ENCODE measurements at places on chromosomes 7 and 10.

GRCh38 chr10:86376852-86377796 is 10.5 kb upstream of the GRID1 start:
- peak; percentile 53 for DNase-seq

DNA sequence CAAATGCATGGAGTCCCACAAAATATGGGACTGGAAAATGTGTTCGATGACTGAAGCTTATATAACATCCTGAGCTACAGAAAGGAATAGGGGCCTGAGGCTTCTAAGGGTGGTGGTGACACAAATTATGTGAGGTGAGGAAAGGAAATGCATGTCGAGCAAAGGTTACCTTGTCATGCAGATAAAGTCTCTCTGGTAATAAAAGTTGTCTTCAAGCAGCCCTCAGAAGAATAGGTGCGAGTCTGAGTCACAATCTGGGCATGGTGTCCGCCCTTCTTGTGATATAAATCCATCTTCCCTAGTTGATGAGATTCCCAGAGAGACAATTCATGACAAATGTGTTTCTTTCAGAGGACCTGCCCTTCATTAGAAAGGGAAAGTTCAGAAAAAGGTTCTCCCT is 985.2 kb upstream of the C7orf33 start:
- DNase-seq, result no peak

DNA sequence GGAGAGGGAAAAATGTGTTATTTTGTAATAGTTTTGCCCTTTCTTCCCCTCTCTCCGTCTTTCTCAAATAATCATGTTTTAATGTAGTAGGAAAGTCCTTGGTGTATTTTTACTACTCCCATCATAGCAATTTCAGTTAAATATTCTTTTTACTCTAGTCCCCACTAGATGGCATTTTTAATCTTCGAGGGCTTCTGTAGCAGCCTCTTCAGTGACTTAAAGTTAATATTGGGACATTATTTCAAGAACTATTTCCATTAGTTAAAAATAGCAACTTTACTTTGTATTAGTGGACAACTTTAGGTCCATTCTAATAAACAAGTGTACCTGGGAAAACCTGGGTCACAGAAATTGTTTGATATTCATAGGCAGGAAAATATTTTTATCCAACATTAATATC is 23.0 kb downstream of the EDRF1 start:
- peak; percentile 11 for DNase-seq

DNA sequence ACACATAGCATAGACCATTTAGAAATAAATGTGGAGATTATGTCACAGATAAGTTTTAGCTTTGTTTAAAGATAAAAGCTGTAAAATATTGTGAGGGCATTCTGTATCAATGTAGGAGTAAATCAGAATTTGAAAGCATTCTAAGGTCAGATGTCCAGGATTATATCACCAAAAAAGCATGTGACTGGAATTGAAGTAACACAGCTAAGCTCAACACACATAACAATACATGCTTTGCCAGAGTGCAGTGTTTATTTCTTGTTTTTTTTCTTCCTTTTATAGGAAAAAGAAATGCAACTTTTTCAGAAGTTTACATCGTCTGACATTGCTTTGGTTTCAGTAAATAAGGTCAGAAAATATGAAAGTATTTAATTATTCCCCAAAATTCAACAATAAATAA is 183.4 kb downstream of the HTR7 start:
- no peak for DNase-seq

DNA sequence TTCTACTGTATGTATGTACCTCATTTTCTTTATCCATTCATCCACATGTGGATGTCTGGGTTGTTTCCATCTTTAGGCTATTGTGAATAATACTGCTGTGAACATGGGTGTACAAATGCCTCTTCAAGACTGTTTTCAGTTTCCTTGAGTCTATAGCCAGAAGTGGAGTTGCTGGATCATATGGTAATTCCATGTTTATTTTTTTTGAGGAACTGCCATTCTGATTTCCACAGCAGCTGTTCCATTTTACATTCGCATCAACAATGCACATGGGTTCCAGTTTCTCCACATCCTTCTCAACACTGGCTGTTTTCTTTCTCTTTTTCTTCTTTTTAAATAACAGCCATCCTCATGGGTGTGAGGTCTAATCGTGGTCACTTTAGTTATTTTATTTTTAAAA is 69.9 kb upstream of the CTBP2 start:
- no peak for DNase-seq

DNA sequence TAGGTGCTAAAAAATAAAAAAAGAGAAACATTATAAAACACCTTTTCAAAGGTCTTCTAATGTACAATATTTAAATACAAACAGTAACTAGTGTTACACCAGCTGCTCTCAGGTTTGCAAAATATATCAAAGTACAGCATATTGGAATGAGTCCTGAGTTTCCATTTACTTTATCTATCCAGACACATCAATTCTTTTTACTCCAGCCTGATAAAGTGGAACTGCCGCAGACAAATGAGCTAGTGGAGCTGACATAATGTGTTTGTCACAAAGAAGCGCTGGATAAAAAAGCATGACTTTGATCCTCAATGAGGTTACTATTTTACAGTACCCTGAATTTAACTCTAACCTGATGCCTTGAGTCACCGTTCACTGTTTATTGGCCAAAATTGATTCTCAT is 1243.1 kb downstream of the GATA3 start:
- no peak for DNase-seq
